Endodermal cell (in vitro differentiated cells): ENCODE measurements at places on chromosomes 5 and 9. TPM values are rescaled to one million over a fixed set of nuclear protein-coding genes. Genes with fewer than 3 reads are reported as not detected.
A peak's percentile ranks its signal among the peaks of the same experiment; 100 is the strongest.

DNA sequence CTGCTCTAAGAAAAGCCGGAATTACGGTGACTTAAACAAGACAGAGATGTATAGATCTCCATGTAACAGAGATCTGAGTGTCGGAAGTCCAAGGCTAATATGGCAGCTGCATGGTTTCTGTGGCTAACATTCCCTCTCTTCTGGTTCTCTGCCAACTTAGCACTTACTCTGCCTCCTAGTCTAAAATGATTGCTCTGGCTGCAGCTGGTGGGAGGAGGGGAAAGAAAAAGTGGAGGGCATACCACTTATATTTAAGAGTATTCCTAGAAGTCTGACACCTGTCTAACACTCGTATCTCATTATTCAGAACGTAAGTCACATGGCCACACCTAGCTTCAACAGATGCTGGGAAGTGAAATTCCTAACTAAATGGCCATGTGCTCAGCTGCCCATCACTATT, 551.5 kb upstream of the TLE4 start:
- DNase-seq = no peak

PCDHB9 gene
- total RNA-seq = 3.8 and 5.1 TPM in 2 replicates

DNA sequence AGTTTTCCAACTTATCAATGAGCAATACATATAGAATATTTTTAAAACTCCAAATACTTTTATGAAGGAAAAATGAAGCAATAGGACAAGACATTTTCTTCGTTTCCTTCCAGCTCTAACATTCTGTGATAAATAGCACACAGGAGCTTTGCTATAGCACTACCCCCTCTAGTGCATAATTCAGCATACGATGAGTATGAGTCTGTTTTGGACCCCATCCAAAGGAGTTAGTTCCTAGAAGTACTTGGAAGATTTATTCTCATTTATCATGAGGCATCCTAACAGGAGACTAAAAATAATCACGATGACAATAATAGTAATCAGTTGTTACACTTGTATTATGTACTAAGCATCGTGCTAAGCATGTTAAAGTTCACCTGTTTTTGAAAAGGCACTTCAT, 1061.3 kb upstream of the DMAC1 start:
- no peak for DNase-seq

DNA sequence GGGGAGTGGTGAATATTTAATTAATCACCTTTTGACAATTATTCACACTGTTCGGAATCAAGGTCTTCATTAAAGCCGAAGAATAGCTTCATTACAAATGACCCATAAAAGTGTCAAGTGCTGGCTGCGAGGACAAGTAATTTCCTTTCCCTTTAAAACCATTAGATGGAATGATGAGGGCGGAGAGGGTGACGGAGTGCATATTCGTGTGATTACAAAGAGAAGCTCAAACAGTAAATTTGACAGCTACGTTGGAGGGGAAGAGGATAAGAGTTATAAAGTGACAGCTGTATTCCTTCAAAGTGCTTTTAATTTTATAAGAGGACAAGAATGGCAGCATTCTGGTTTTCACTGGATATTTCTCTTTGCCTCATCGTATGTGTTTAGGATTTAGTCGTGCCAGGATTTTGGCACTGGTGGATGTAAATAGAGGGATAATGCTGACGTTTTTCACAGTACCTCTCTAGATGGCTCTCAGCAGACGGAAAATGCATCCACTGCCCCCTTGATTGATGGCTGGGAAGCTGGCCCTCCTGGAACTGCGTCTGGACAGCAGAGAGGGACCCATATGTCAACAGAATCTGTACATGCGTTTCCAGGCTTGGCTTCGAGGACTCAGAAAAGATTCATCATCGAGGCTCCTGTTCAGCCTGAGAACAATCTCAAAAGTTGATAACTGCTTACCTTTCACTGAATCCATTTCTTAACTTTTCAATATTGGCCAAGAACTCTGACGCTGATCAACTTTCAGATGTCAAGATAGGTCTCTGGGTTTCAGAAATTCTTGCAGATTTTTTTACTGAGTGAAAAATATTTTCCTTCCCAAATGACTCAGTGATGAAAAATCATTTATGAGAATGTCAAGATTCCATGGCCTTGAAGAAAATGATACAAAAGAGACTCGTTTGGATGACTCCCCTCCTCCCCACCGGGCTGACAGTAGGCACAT, 50.4 kb upstream of the IRX2 start:
- no peak for DNase-seq

EFNA5 gene
- total RNA-seq = 53.3 to 81.7 TPM (median 57.2 TPM) in 3 replicates

DNA sequence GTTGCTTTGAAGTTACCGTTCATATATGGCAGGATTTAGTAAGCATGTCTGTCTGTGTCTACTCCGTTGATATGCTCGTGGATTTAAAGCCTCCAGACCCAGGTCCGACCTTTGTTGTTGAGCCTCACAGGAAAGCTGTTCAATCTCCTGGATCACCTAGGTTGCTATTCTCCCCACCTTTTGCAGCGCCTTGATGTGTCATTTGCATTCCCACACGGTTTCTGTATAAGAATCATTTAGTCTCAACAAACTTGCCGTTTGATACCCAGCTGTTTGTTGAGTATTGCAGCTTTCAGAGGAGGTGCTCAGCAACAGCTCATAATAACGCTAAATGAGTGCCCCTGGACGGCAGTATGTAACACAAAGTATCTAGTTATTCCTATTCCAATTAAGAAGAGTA, 1.2 kb upstream of the ADGRV1 start:
- peak; percentile 62 for DNase-seq

CDH18 gene
- 0.22 and 0.32 TPM in 2 replicates for total RNA-seq

- DNase-seq = no peak
Measured at GRCh38 chr9:105967797-105968196, 273.5 kb downstream of the TMEM38B start.

DNA sequence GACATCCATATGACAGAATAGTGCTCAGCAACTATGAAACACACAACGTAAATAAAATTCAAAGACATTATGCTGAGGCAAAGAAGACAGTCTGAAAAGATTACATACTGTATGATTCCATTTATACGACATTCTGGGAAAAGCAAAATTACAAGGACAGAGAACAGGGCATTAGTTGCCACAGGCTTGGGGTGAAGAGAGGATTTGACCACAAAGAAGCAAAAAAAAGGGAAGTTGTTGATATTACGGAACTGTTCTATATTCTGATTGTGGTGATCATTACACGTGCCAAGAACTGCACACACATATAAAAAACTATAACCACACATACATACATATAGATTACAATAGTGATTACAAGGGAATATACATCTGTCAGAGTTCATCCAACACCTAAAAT, 24.1 kb downstream of the CDK5RAP2 start:
- DNase-seq = no peak

ISL1 gene
- 1.3 to 6.4 TPM (median 5.8 TPM) in 3 replicates for total RNA-seq

- DNase-seq = peak; percentile 6
Measured at GRCh38 chr9:109975574-109976295, 195.7 kb downstream of the PALM2AKAP2 start.

DNA sequence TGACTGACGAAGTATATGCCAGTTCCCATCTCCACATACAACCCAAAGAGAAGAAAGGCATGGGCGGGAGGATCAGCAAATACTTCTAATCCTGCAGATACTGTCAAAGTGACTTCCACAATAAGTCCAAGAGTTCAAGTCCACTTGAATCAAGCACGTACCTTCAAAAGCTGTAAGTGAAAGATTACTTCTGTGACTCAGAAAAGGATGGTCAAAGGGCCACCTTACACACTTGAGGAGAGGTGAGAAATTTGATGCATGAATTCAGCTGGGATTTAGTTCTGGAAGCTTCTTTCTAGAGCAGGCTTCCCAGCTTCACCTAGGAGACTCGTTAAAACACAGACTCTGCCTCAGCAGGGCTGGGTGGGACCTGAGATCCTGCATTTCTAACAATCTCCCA, 357.5 kb downstream of the GLIS3 start:
- DNase-seq = no peak

NR5A1 gene
- 0.11 and 0.37 TPM in 2 replicates for total RNA-seq

- no peak for DNase-seq
Measured at GRCh38 chr9:21661626-21662025, 140.8 kb upstream of the MTAP start.

- DNase-seq = no peak
Measured at GRCh38 chr5:155080721-155081120, 67.2 kb downstream of the KIF4B start.

OGN gene
- total RNA-seq = not detected in 3 replicates

CERT1 gene
- 51.0 to 71.5 TPM (median 55.3 TPM) in 3 replicates for total RNA-seq

HAVCR1 gene
- 0.32 and 0.59 TPM in 2 replicates for total RNA-seq

GALNT12 gene
- total RNA-seq = 22.1 and 24.0 TPM in 2 replicates

CNTFR gene
- total RNA-seq = 1.5 to 6.1 TPM (median 1.6 TPM) in 3 replicates

DNA sequence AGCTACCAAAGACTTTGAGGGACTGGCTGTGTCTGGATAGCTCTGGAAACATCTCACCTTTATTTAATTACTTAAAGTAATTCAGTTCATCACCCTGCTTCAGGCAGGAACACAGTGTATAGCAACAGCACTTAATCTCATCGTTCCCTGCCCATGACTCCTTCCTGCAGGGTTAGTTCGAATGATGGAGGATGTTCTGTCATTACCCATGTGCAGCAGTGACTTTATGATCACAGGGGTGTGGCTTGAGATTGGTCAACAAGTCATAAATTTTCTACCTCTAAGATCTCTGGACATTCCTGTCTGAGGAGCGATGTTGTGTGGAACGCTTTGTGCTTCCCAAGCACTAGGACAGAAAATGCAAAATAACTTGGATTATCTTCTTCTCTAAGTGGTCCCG, 37.1 kb upstream of the PRUNE2 start:
- no peak for DNase-seq

- DNase-seq = no peak
Measured at GRCh38 chr5:73256862-73257261, 83.9 kb downstream of the TMEM174 start.
